ENCODE measurements at places on chromosomes 3 and 15. TPM values are rescaled to one million over a fixed set of nuclear protein-coding genes. Genes with fewer than 3 reads are reported as not detected.

GRCh38 chr3:65276551-65276950 is 588.8 kb upstream of the ADAMTS9 start:
- no peak for DNase-seq

DNA sequence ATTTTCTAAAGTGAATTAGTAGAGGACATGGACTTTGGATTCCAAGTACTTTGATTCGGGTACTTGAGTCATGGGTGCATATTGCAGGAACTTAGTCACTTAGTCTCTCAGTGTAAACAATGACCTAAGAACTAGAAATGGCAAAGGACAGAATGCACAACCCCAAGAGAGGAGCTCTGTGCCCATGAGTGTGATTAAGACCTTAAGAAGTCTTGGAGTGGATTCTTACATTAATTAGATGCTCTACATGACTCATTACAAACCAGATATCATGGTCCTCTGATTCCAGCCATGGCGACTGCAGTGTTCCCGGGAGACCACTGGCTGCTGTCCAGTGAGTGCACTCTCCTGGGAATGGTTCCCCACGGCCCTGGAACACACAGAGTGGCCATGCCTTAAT is 251.5 kb downstream of the GABRG3 start:
- DNase-seq = no peak

- no peak for DNase-seq
Measured at GRCh38 chr3:8768364-8769087, 887 bp downstream of the OXTR start.

- DNase-seq = no peak
Measured at GRCh38 chr15:76239786-76240185, 71.5 kb downstream of the ETFA start.

Gene FANCD2OS
- not detected for total RNA-seq

Data from HCT116 (cell line).